ENCODE measurements at places on chromosomes 6 and 20. TPM values are rescaled to one million over a fixed set of nuclear protein-coding genes. Genes with fewer than 3 reads are reported as not detected.

DNA sequence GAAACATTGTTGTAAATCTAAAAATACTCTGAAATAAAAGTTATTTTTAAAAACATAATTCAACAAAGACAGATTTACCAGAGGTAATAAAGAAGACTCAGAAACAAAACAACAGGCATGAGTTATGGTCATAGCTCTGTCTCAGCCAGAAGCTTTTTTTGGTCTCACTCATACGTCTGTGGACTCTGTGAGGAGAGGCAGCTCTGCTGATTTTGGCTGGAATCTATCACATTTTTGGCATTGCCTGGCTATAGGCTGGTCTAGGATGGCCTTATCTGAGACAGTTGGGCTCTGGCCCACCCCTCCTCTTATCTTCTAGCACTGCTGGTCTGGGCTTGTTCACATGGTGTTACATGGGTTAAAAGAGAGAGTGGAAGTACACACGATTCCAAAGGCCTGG lies 514.0 kb upstream of the BTBD3 start:
- DNase-seq, result no peak

DNA sequence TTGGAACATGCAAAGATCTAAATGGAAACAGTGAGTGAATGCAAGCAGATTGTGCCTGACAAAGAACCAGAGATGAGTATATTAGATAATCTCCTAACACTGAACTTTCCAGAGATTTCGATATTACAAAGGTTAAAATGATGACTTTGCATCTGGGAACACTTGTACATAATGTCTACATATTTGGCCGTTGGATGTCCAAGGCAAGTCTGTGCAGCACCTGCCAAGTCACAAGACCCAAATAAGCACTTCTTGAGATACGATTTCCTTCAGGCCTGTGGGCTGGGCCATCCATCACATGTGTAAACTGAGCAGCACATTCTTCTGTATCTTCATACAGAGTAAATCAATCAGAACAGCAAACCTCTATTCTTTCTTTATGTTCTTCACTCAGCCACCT lies 32.5 kb upstream of the SMLR1 start:
- no peak for DNase-seq

GID8 gene
- total RNA-seq, result 41.0 TPM

GRCh38 chr6:16596616-16597331 lies 164.5 kb downstream of the ATXN1 start:
- no peak for DNase-seq

ULBP3 gene
- 1.2 TPM for total RNA-seq

DNA sequence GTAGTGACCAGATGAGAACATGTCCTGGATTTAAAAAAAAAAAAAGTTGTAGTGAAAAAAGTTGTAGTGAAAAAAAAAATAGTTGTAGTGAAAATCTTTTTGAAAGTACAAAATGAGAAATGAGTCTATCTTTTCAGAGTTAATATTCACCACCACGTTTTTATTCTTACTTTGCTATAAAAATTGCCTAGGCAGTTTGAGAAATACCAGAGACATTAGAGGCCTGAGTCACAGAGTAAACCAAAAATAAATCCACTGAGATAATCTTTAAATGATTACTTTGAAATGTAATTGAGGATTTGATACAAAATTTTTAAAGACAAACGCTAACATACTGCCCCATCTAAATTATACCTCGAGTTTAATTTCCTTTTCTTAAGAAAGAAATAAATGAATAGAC lies 101.2 kb upstream of the TIAM2 start:
- DNase-seq, result no peak

TPX2 gene
- 5.9 TPM for total RNA-seq

DNA sequence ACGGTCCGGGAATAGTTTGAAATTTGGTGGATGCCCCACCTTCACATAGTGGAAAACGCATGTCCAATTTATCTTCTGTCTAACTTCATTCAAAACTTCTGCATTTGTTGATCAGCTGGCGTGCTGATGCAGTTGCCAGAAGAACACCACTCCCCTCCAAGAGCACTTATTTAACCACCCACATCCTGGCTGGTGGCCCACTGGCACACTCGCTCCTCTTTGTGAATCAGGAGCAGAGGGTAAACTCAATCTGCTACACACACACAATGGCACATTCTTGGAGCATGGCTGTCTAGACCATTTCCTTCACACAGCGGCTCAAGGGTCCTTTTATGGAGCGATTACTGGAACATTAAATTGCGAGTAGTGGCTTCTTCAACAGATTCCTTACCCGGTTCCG lies 55.1 kb upstream of the CEP162 start:
- peak; percentile 83 for DNase-seq

DNA sequence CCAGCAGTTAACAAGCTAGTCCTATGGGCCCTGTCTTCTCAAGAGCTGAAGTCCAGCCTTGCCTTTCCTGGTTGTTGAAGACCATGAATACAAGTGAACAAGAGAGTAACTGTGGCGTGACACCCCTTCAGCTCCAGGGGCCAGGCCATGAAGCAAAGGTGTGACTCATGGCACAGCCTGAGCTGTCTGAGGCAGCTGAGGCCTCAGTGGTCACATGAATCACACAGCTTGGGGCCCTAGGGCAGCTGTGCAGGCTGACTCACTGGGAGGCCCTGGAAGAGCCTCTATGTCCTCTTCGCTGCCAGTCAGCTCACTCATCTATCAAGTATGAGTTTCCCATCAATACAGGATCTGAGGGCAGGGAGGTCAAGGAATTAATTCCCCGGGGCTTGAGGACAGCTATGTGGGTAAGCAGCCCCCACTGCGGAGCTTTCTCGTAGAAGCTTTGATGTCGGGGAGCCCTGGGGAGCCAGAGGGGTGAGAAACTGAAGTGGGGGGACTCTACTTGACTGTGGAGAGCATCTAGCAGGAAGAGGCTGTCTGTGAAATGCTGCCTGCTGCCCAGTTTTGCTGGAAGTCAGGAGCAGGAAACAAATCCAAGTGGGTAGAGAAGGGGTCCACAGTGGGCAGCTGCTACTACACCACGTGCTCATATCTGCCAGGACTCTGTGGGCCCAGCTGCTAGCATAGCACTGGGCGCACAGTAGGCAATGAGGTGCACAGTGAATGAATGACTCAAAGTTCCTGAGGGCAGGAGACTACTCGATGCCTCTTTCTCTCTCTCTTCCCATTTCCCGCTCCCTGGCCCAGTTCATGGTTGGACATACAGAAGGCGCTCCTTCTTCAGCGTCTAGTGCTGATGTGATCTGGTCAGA lies 13.7 kb upstream of the FAM83C start:
- DNase-seq, result peak; percentile 91

GRCh38 chr20:1232286-1233111 lies 6.7 kb downstream of the RAD21L1 start:
- no peak for DNase-seq

BTBD3 gene
- total RNA-seq, result 37.6 TPM

- DNase-seq, result no peak
Observed at GRCh38 chr6:140380427-140381218, 1006.2 kb upstream of the CITED2 start.

ZNF165 gene
- total RNA-seq, result 0.72 TPM

GRCh38 chr20:25083141-25083772 lies 1.3 kb upstream of the VSX1 start:
- DNase-seq, result peak; percentile 72
